Stimulated activated CD4-positive, alpha-beta T cell treated with anti-CD3 and anti-CD28 coated beads, Interleukin-1b, Interleukin-23, amount 100 ng/mL, for 24 hours (primary cell): ENCODE measurements at places on chromosomes 11 and 22.

- no peak for DNase-seq
Measured at GRCh38 chr11:64238999-64239398, 1.9 kb upstream of the FKBP2 start.

DNA sequence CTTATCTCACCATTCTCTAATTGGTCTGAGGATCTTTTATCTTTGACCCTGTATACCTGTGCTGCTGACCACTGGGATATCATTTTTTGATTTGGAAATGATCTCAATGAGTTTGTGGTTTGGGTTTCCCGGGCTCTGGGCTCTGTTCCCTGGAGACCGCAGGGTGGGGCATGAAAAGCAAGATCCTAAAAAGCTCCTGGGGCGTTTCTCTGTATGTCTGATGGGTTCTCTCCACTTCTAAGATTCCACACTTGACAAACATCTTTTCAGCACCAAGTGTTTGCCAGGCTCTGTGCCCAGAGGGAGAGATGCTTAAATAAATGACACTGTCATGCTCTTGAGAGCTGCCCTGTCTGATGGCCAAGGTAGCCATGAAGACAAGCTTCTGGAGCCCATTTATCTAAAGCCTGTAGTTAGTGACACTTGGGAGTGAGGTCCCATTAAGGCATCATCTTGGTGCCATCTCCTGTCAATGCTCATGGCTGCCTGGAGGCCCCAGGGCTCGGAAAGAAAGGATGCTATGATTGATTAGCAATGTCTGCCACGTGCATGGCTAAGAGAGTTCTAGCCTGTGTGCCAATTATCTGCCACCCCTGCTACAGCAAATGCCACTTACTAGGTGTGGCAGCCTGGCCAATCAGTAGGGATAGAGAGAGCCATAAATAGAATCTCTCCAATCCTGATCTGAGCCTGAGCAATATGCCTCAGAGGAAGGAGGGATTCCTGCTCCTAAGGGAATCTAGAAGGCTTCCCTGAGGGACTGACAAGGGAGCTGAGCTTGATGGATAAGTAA, 531.6 kb downstream of the MN1 start:
- DNase-seq: no peak

DNA sequence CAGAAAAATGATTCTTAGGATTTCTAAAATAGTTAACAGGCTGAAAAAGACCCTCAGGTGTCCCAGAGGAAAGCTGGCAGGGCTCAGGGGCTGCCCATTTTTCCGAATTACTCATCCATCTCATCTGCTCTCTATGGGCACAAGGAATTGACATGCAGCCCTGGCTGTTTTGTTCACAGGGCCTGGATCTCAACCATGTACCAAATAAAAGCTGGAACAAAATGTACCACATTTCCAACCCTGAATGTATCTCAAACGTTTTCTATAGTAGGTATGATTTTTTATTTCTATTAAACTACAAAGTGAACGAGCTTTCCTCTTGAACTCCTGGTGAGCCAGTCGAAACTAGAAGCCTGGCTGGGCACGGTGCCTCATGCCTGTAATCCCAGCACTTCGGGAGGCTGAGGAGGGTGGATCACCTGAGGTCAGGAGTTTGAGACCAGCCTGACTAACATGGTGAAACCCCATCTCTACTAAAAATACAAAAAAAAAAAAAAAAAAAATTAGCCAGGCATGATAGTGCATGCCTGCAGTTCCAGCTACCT, 43.8 kb upstream of the RASD2 start:
- DNase-seq: no peak

DNA sequence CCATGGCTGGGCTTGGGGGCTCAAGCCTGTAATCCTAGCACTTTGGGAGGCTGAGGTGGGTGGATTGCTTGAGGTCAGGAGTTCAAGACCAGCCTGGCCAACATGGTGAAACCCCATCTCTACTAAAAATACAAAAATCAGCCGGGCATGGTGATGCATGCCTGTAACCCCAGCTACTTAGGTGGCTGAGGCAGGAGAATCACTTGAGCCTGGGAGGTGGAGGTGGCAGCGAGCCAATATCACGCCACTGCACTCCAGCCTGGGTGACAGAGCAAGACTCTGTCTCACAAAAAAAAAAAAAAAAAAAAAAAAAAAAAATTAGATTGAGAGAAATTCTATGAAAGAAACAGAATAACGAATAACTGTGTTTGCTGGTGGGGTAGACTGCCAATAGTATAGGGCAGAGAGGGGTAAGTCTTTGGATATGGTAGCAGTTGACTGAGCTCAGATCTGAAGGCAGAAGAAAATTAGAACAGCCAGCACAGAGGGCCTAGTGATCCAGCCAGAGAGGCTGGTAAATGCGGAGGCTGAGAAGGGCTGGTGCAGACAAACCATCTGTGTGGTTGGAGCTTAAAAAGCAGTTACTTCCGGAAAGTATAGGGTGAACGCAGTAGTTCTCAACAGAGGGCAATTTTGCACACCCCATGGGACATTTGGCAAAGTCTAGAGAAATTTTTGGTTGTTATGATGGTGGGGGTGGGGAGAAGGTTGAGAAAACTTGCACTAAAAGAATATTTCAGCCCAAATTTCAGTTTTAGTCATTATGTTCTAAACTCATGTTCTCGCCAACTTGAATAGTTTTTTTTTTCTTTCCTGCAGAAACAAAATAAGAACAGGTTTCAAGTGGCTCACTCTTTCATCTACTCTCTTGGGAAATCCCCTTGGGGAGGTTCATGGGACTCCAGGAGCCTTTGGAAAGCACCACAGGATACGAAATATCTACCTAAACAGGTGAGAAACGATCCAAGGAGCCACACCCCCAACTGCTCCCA, 1.6 kb upstream of the HORMAD2 start:
- DNase-seq: no peak

DNA sequence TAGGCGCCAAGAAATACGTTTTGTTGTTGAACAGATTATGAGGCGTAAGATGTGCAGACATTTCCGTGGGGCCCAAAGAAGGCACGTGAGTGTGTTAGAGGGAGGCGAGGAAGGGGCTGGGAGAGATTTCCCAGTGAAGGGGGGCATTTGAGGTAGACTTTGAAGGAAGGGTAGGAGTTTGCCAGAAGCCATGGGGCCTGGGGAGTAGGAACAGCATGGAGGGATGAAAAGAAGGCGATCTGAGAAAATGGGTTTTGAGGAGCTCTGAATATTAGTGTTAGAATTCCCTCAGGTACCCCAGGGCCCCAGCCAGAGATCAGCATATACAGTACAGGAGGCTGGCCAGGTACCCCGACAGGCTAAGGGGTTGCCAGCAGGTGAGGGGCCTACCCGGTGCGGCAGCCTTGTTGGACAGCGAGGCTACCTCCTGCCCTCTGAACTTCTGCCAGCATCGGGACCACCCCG, 414 bp upstream of the MIEF1 start:
- no peak for DNase-seq

DNA sequence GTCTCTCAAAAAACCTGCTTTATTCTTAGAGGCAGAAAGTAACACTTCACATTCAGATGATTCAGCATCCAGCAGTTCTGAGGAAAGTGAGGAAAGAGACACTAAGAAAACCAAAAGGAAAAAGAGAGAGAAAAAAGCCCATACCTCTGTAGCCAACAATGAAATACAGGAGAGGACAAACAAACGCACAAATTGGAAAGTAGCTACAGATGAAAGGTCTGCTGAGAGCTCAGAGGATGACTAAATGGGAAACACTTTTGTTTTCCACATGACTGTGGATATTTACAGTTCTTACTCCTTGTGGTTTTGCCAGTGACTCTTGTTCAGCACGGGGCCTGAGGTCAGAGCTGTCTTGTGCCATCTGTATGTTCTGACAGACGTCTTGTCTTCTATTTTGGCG, 3.8 kb downstream of the TIMM8B start:
- DNase-seq: no peak

DNA sequence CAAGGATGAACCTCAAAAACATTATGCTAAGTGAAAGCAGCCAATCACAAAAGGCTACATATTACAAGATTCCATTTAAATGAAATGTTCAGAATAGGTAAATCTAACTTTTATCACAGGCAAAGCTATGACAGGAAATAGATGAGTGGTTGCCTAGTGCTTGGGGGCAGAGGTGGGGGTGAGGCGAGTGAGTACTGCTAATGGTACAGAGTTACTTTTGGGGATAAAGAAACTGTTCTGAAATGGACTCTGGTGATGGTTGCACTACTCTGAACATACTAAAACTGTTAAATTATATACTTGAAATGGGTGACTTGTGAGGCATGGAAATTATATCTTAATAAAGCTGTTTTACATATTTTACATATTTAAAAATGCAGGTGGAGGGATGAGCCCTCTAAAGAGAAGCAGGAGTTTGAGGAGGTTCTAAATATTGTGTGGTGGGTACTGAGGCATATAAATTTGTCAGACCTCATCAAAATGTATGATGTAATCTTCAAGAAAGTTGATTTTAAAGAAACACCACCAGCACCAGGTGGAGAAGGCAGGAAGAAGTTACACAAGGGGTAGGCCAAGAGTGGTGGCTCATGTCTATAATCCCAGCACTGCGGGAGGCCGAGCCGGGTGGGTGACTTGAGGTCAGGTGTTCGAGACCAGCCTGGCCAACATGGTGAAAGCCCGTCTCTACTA, 3.6 kb downstream of the SLC43A1 start:
- DNase-seq: no peak

GRCh38 chr11:91660036-91660435, 564.6 kb upstream of the FAT3 start:
- no peak for DNase-seq

GRCh38 chr11:15700456-15700855, 585.7 kb downstream of the INSC start:
- no peak for DNase-seq

- DNase-seq: no peak
Measured at GRCh38 chr11:128482512-128483191, 104.7 kb downstream of the ETS1 start.

- DNase-seq: no peak
Measured at GRCh38 chr11:108115500-108116140, 5.7 kb upstream of the ACAT1 start.

DNA sequence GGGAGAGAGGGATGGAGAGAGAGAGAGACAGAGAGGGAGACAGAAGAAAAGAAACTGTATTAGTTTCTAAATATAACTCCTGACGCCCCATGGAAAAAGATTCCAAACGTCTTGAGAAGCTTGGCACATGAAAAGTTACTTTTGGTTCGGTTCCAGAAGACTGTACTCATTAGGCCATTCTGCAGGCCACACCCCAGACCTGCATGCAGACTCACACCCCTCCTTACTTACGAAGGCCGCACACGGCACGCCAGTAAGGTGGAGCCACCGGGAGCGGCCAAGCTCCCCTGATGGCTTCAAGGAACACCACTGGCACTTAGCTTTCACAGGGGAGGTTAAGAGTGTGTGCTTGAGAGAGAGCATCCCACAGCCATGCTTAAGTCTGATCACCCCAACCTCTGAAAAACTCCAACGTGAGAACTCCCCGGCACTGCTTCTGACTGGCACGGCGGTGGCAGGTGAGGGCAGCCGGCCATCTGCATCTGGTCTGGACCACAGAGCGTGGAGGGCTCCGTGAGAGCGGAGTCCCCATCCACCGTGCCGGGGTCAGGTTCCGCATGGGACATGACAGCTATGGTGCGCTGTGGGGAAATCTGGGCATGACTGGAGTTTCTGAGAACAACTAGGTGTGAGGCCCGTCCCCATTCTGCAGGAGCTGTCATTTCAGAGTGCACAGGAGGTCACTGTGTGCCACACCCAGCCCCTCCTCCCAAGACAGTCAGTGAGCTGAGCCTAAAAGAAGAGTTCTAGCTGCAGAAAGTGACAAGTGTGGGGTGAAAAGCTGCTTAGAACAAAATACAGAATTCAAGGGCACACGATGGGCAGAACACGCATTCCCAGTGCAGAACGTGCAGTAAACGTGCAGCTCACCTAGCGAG, 62.4 kb downstream of the MYH9 start:
- no peak for DNase-seq

- DNase-seq: no peak
Measured at GRCh38 chr11:119125821-119126220, 4.4 kb downstream of the HINFP start.

- no peak for DNase-seq
Measured at GRCh38 chr11:74980634-74981033, 8.1 kb upstream of the NEU3 start.

DNA sequence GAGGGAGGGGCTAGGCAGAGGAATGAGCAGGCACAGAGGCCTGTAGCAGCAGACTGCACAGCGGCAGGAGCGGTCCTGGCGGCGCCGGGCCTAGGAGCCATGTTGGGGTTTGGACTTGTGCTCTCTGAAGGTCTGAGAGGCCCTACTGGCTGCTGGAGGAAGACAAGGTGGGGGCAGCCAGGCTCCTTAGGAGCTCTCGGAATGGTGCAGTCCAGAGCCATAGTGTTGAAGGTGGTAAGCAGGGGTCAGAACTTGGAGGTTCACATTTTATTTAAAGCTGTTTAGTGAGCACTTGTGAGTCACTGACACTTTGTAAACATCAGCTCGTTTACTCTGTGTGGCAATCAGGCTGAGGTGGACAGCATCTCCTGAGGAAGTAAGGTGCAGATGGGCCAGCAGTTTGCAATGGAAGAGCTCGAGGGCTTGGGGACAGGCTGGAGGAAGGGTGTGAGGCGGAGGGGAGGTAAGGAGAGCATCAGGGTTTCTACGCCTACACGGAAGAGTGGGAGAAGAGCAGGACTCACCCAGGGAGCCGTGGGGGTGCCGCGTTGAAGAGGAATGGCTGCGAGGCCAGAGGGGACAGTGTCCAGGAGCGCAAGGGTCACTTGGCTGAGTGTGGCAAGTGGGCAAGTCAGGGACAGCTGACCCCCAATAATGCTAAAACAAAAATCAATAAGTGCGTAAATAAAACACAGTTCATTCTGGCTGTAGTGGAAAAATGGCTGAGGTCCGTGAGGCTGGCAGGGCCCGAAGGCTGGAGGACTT, 10.0 kb upstream of the TMEM191C start:
- no peak for DNase-seq

DNA sequence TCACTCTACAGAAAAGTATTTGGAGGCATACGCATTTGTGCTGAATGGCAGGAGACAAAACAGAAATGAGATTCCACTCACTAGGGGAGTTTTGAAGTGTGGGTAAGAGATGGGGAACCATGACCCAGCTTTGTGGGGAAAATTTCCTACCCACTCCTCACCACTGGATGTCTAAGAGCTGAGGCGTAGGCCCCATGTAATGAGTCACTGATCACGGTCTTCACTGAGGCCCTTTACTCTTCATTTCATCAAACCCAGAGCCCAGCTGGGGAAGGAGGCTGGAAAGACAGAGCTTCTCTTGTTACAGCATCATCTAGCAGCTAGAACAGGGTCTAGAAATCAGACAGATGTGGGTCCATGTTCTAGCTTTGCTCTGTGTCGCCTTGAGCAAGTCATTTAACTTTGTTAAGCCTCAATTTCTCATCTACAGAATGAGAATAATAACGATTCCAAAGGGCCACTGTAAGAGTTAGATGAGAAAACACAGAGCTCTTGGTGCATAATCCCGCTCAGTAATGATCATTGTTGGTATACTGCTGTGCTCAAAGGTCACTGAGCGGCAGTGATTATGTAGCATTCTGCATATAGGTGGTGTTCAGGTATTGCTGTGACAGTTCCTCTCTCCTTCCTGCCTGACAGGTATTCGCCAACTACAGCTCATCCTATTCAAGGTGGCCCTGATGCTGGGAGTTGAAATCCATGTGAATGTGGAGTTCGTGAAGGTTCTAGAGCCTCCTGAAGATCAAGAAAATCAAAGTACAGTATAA, 97.2 kb downstream of the MICAL2 start:
- DNase-seq: no peak
